ENCODE measurements at places on chromosomes 13 and 19.

DNA sequence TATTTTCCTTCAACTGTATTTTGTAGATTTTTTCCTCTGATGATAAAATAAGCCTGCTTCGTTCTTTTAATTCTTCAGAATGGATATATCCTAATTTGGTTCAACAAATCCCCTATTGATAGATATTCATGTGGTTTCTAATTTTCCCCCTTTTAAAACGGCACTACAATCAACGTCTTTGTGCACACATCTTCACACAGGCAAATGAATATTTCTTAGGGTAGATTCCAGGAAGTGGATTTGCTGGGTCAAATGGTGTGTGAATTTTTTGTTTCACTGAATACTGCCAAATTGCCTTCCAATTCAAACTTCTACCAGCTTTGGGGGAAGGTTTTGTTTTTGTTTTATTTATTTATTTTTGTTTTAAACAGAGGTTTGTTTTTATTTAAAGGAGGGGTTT is 287.2 kb downstream of the FOXO1 start:
- no peak for DNase-seq

- peak; percentile 78 for DNase-seq
Measured at GRCh38 chr13:111460548-111461444, 140.4 kb downstream of the TEX29 start.

DNA sequence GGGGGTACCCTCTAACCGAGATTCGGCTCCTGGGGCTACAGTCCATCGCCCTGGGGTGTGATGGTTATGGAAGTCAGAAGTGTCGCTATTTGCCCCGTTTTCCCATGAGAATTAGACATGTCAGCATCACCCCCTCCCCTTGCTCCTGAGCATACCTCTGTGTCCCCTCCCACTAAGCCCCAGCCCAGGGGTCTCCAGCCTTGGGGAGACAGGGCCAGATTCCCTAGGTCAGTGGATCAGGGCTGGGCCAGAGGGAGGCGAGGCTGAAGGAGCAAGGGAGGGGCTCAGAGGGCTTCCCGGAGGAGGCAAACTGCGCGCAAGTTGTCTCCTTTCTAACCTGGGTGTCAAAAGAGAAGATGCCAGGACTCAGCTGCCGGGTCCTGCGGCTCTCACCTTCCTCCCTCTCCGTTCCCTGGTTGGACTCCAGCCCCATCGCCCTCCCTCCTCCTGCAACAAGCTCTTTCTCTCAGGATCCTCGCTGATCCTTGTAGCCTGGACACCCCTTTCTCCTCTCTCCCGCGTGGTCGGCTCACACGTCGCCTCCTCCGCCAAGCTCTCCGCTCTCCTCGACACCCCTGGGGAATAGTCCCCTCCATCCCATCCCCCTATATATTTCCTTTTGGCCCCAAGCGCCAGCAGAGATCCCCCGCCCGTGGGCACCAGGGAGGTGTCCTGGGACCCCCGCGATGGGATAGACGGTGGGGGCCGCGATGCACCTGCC is 459 bp upstream of the TMEM59L start:
- no peak for DNase-seq

GRCh38 chr19:16351133-16351809 is 26.6 kb downstream of the KLF2 start:
- DNase-seq, result peak; percentile 71

GRCh38 chr13:113916330-113916815 is 52.5 kb upstream of the GAS6 start:
- peak; percentile 81 for DNase-seq
